H9 (cell line): ENCODE measurements at places on chromosomes 6 and 20.

DNA sequence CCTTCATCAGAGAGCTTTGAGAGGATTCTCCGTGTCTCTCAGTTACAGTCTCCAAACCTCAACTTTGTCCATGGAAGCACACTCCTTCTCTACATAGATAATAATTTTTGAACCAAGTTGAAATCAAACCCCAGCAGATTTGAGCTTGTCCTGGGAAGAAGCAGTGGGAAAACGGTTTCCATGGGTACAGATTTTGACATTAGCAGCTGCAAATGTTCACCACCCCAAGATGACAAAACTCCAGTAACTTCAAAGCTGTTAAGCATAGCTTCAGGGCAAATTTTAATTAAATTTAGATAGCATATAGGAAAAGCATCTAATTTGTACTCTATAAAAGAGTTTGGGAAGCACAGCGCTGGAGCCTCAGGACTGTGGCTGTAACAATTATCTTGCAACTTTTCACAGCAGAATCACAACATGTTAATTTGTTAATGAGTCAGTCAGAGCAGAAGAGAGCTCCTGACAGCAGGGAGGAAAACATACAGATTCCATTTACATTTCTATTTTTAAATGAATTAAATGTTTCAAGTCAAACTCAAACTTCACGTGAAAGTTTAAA, 240.7 kb downstream of the BMP7 start:
- DNase-seq, result no peak

DNA sequence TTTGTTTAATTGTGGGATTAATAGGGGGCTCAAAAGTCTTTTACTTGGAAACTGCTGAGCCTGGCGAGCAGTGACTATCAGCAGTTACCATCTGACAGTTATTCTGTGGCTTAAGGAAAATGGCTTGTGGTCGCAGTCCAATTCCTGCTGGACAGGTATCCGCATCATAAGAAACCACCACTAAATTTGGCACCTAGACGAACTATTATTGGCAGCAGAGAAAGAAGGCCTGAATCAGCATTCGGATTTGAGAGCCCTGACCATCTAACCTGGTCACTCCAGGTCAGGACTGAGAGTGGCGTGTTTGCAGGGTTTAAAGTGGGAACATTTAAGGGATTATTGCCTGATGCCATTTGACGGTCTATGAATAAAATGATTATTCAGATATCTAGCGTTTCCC, 146.4 kb downstream of the RPS12 start:
- DNase-seq, result no peak

GRCh38 chr20:33211817-33212424, 5.2 kb upstream of the BPIFA3 start:
- peak; percentile 82 for DNase-seq

- DNase-seq, result no peak
Observed at GRCh38 chr6:132334521-132334885, 66.8 kb downstream of the MOXD1 start.

GRCh38 chr20:34431168-34431567, 68.1 kb downstream of the ITCH start:
- DNase-seq, result no peak

DNA sequence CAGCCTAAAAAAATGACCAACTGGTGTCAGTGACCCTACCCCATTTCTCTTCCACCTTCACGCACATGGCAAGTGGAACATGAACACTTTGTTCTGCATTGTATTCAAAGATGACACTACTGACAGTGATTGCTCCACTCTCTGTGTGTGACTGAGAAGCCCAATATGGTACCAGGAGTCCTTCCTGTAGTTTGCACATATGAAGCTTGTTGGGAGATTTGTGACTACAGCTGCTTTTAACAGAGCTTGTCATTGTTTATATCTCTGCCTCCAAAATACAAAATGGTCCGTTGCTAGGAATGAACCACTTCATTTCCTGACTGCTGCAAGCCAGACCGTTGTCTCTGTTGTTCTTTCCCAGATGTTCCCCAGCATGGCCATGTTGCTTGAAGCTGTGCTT, 140.3 kb upstream of the TCF21 start:
- DNase-seq, result no peak

GRCh38 chr6:137043710-137044365, 927 bp downstream of the IL20RA start:
- peak; percentile 43 for DNase-seq

DNA sequence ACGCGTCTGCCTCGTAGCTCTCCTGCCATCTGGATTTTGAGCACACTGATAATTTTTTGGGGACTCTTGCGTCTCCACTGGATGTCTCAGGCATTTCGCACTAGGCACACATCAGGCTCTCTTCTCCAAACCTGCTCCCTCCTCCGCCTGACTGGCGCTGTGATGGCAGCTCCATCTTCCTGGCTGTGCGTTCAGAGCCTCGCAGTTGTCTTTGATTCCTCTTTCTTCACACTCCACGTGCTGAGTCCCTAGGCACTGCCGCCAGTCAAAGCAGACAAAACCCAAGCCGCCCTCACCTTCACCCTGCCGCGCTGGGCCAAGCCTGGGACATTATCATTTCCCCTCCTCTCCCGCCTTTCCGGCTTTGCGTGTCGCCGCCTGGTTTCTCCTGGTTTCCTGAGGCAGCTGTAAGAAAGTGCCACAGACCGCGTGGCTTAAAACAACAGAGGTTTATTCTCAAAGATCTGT, 778 bp downstream of the PSMG4 start:
- DNase-seq, result peak; percentile 57

DNA sequence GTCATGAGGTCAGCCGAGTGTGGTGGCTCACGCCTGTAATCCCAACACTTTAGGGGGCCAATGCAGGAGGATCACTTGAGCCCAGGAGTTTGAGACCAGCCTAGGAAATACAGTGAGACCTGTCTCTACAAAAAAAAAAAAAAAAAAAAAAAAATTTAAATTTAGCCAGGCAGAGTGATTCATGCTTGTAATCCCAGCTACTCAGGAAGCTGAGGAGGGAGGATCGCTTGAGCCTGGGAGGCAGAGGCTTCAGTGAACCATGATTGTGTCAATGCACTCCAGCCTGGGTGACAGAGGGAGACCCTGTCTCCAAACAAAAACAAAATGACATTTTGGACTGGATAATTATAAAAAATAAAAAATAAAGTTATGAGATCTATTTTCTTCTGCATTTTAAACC, 56.2 kb downstream of the ADGRF1 start:
- no peak for DNase-seq

GRCh38 chr20:10920396-10920795, 246.6 kb upstream of the JAG1 start:
- no peak for DNase-seq

DNA sequence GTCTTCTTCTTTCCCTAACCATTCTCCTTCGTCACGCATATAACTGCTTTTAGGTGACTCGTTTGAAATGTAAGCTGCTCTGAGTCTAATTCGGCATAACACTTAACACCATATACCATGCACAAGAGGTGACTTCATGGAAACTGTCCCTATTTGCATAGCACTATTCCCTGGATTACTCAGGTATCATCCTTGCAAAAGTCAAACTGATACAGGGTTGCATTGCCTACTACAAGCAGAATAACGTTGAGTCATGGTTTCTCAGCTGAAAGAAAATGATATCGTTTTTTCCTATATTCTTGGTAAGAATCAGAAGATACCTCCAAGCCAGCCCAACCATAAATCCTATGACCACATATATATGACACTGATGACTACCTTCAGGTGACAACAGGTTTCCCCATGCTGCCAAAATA, 227.5 kb downstream of the ATXN1 start:
- DNase-seq, result no peak

DNA sequence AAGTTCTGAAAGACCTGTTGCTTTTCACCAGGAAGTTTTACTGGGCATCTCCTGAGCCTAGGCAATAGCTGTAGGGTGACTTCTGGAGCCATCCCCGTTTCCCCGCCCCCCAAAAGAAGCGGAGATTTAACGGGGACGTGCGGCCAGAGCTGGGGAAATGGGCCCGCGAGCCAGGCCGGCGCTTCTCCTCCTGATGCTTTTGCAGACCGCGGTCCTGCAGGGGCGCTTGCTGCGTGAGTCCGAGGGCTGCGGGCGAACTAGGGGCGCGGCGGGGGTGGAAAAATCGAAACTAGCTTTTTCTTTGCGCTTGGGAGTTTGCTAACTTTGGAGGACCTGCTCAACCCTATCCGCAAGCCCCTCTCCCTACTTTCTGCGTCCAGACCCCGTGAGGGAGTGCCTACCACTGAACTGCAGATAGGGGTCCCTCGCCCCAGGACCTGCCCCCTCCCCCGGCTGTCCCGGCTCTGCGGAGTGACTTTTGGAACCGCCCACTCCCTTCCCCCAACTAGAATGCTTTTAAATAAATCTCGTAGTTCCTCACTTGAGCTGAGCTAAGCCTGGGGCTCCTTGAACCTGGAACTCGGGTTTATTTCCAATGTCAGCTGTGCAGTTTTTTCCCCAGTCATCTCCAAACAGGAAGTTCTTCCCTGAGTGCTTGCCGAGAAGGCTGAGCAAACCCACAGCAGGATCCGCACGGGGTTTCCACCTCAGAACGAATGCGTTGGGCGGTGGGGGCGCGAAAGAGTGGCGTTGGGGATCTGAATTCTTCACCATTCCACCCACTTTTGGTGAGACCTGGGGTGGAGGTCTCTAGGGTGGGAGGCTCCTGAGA, at the start of gene HFE:
Gene HFE, plus strand, starts transcription at position 146 of the 832 bp plus-strand sequence. Its CDS starts 12 bp downstream, at position 158.
- DNase-seq, result peak; percentile 59

DNA sequence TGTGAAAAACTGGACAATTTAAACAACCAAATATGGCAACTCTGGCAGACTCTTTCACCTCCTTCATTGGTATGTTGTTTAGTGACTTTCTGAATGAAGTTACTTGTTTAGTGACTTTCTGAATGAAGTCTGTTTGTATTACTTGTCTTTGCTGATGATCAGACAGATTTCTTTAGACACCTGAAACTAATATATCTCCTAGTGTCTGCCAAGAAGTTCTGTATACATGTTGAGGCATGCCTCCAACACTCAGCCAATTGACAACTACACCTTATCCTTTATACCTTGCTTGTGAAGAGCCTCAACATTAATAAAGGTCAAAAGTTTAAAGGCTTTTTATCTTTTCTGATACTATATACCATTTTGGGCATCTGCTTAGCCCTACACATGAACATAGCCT, 725.4 kb upstream of the EPHA7 start:
- DNase-seq, result no peak

DNA sequence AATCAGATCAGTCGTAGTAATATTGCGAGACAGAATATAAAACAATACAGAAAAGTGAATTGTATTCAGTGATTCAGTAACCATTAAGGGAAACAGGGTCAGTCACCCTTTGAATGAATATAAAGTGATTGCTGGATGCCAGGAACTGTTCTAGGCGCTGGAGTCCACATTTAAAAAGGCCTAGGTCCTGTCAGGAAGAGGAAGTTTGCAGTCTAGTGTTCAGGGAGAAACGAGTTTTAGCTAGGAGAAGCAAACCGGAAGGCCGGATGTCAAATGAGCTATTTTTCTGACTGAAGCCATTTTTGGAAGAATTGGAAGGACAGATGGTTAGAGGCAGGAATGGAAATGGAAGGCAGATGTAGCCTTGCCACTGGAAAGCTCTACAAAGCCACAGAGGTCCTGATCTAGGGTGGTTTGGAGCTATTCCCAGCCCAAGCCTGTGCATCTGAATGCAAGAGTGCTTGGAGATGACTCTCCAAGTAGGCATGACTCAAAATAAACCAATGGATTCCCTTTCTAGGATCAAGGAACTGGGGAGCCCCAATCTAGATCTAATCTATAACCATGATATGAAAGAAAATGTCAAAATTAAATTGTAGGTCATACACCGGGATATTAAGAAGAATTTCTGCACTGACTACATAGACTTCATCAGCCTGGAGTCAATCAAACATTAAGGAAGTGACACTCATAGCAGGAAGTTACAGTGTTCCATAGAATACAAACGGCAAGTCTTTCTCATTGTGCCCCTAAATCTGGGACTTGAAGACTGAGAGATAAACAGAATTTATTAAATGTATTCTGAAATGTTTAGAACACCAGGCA, 36.8 kb upstream of the CDKAL1 start:
- DNase-seq, result no peak

- no peak for DNase-seq
Observed at GRCh38 chr6:170294813-170295509, 4.1 kb upstream of the DLL1 start.

DNA sequence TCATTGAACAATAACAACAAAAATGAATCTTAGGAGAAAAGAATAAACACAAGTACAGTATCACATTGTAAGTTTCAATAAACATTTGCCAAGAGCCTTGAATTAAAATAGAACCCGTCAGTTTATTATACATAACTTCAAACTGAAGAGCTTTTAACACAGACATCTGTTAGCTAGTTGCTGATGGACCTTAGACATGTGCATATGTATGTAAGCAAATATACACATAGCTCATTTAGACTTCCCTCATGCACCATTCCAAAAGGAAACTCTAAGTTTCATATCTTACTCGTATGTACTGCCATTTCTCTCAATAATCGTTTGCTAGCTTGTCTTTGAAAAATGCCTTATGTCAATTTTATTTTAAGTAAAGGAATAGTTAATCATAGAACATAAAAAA, 235.0 kb downstream of the TENT5A start:
- DNase-seq, result no peak

DNA sequence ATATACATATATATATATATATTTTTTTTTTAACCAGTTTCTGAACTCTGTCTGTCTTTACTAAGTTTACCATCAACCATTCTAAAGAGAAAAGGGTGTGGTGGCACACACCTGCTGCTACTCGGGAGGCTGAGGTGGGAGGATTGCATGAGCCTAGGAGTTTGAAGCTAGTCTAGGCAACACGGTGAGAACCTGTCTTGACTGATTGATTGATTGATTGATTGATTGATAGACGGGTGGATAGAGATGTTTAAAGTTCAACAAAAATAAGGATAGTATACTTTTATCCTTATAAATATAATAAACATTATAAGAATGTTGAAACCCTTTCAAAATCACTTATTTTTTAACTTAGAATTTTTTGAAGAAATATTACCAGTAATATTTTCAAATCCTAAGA, 30.2 kb downstream of the CEP57L1 start:
- no peak for DNase-seq

DNA sequence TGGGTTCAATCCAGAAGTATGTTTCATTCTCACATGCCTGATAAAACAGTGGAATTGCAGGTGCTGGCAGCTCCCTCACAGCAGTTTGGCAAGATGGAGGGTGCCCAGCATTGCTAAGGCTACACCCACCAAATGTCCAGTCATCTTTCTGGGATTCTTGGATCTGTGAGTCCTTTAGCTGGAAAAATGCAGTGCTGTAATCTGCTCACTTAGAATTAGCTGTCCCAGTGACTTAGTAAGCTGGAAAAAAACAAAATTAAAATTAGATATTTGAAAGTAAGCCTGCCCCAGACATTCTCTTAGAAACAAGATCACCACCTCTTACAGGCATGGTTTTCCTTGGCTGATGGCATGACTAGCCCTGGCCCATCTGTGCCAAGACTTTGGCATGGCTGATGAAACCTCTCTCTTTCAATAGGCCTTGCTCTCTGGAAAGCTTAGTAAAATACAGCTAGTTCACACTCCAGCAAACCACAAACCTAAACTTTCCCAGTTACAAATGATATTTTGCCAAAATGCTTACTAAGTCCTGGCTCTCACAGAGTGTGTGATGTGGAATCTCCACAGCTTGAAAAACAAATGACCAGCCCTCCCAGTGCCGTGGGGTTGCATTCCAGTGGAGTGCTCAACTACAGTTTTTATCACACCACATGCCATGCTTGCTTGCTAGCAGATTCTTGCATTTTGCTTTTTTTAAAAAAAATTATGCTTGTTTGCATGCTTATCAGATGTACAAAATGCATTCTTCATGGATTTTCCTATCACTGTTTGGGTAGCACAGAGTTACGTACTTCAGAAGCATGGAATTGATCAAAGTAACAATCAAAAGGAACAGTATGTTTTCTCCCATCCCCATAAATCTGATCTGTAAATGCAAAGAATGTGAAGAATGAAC, 261.5 kb downstream of the EYA4 start:
- DNase-seq, result no peak

GRCh38 chr20:6665161-6665560, 102.3 kb upstream of the BMP2 start:
- no peak for DNase-seq
